WERI-Rb-1 (cell line): ENCODE measurements at places on chromosomes 12 and 14.
A peak's percentile ranks its signal among the peaks of the same experiment; 100 is the strongest.

DNA sequence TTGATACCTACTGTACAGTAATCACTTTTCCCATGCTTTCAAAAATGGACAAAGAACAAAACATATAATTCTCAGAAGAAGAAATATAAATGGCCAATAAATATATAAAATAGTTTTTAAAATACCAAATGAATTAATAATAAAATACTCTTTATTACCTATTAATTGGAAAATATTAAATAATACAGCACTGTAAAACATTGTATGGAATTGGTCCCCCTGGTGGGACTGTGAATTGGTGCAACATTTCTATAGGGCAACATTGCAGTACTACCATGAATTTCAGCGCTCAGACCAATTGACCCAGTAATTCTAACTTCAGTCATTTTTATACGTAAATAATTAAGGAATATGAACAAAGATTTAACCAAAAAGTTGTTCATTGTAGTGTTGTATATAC is 162.6 kb downstream of the PELI2 start:
- DNase-seq: no peak

- DNase-seq: no peak
These were observed 2.2 kb downstream of the ENO2 start for GRCh38 chr12:6916426-6917200.

- no peak for DNase-seq
These were observed 43.0 kb upstream of the CTDSP2 start for GRCh38 chr12:57889500-57889989.

GRCh38 chr12:132545164-132545953 is 55.4 kb downstream of the FBRSL1 start:
- no peak for DNase-seq

- no peak for DNase-seq
These were observed 1.5 kb downstream of the PACS2 start for GRCh38 chr14:105315941-105316576.

DNA sequence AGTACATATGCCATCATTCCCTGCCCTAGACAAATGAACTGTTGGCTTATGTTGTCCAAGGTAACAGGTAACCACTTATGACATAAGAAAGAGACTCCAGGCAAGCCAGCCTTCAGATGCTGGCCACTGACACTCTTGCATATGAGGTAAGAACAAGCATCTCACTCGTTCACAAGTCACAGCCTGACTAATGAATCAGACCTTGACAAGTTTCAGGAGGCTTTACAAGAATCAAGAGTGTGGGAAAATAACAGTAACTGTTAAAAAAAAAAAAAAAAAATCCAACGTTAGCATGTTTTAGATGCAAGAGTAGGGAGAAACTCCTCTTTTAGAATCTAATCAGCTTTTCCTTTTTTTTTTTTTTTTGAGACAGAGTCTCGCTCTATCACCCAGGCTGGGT is 40.7 kb downstream of the ZFYVE1 start:
- DNase-seq: no peak

DNA sequence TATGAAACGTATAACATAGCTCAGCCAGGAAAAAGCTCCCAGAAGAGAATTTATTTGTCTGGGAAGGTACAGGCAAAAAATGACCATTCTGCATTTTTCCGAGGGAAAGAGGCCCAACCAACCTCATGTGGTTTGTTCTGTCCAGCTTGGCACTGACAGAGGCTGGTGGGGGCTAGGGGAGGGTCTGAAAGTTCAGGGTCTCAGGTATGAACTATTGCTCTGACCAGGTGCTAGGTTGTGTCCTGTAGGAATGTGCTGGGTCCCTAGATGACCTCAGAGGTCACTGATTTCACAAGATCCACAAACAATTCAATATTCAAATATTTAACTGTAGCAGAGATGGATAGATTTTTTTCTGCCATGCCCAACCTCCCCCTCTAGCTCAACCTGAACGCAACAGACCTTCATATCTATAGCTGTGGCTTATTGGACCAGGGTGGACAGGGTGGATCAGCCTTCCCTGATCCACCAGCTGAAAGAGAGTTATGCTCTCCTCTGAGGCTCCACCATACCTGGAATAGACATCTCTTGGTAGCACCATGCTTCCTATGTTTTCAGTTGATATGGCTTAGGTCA is 32.9 kb upstream of the IFT81 start:
- DNase-seq: no peak

DNA sequence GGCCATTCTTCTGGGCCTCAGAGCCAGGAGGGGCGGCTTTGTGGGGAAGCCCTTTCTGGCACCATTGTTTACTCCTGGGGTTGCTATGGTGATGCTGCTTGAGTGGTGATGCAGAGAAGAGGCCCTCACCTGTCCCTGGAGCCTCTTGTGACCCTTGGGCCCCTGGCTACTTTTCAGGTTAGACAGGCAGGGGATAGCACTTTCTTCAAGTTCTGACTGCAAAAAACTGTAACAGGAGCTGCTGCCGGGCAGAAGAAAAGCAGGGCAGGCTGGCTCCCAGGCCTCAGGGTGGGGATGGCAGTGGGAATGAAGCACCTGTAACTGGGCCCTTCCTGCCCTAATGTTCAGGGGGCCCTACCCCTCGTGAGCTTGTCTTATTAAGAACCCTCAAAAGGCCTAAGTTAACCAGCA is at the start of gene TEX52:
Gene TEX52 (minus strand): TSS at position 19 of the 411 bp plus-strand sequence. CDS start 13 bp downstream, at position 6.
- no peak for DNase-seq

- no peak for DNase-seq
These were observed 785.2 kb downstream of the GALC start for GRCh38 chr14:87207756-87208155.

GRCh38 chr12:130527239-130527638 is 188.9 kb downstream of the RIMBP2 start:
- DNase-seq: no peak

DNA sequence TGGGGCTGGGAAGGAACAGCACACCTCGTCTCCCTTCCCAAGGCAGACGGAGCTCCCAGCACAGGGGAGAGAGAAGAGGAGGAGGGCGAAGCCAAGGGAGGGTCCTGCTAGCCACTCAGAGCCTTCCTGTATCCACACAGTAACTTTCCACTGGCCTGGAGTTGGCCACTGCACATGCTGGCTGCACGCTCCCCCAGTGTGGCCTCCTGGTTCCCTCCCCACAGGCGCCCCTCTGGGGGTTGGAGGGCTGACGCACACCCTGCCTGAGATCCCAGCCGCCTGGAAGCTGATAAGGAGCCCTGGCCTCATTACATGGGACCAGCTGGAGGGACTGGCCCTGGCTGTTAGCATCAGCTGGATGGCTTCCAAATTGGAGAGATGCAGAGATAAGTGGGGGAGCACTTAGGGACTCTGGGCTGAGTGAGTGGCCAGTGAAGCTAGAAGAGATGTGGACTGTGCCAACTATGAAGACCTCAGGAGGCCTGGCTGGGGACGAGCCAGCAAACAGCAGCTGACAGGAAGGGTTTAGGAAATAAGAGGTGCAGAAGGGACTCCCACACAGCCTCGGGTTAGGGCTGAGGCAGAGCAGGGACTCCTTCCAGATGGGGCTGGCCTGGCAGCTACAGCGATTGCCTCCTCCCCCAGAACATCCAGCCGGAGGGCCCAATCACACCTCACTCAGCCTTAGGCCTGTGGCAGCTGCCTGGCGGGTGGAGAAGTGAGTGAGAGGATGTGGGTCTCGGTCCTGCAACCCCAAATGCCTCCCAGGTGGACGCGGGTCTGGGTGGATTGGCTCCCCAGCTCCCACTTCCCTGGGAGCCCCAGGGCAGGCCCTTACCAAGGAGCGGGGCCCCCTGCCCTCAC is 26.3 kb upstream of the BCDIN3D start:
- peak; percentile 35 for DNase-seq

- DNase-seq: peak; percentile 34
These were observed 3.7 kb downstream of the DHRS7 start for GRCh38 chr14:60161196-60162107.

GRCh38 chr12:105425254-105426174 is 95.0 kb downstream of the C12orf75 start:
- DNase-seq: no peak

- DNase-seq: no peak
These were observed 56.5 kb downstream of the SAMD4A start for GRCh38 chr14:54623279-54624004.

DNA sequence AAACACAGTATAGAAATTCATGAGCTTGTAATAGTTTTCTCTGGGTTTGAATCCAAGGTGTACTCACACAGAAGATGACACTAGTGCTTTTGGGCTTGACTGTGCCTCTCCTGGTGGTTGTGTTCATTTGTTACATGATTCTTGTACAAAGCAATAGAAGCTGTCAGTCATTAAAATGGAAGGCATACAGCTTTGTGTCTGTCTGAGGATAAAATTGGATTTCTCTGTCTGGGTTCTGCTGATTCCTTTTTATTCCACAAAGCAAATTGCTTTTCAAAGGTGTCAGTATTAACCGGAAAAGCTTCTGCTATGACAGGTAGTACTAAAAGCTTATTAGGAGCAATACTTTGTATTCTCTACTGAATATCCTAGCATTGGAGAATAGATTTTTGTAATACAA is 361.2 kb downstream of the SLC6A15 start:
- DNase-seq: no peak

DNA sequence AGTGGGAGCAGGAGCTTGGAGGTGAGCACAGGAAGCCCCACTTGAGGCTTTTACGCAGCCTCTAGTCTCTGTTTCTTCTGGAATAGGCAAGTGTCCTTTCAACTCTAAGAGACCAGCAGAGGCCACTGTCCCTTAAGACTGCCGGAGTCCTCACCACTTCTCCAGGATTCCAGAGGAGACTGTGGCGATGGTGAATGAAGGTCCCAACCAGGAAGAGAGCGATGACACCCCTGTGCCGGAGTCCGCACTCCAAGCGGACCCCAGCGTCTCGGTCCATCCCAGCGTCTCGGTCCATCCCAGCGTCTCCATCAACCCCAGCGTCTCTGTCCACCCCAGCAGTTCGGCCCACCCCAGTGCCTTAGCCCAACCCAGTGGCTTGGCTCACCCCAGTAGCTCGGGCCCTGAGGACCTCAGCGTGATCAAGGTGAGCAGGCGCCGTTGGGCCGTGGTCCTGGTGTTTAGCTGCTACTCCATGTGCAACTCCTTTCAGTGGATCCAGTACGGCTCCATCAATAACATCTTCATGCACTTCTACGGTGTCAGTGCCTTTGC is 442 bp downstream of the FLVCR2 start:
- DNase-seq: peak; percentile 43
